ENCODE measurements at places on chromosomes 16 and 17.

GRCh38 chr16:61937646-61938045 is 98.6 kb downstream of the CDH8 start:
- DNase-seq, result no peak

- DNase-seq, result no peak
Measured at GRCh38 chr16:17544785-17545184, 74.0 kb upstream of the XYLT1 start.

DNA sequence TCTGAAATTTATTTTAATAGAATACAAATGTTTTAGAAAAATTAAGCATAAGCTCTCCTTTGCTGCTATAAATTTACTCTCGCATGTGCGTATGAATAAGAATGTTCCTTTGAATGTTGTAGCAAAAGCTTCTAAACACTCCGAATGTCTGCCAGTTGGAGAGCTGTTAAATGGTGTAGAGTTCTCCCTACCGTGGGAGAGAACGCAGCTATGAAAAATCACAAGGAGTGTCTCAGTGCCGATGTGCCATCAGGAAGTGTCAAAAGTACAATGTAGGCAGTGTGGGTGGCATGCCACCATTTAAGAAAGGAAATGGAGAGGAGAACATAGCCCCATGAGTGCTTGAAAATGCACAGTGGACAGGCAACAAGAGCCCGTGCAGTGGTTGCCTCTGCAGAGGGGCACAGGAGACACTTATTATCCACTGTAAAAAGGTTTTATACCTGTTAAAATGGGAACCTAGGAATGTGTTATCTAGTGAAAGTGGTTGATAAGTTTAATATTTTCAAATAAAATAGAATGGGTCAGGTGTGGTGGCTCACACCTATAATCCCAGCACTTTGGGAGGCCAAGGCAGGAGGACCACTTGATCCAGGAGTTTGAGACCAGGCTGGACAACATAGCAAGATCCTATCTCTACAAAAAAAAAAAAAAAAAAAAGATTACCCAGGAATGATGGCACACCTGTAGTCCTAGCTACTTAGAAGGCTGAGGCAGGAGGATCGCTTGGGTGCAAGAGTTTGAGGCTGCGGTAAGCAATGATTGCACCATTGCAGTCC is 144.0 kb downstream of the SOCS1 start:
- DNase-seq, result no peak

GRCh38 chr16:19417640-19418039 is at the start of gene TMC5:
TMC5 (plus strand) TSS chr16:19417883; CDS start chr16:19440039, 22,156 bp downstream.
- no peak for DNase-seq

GRCh38 chr17:57874434-57875289 is 24.8 kb upstream of the MRPS23 start:
- peak; percentile 83 for DNase-seq

DNA sequence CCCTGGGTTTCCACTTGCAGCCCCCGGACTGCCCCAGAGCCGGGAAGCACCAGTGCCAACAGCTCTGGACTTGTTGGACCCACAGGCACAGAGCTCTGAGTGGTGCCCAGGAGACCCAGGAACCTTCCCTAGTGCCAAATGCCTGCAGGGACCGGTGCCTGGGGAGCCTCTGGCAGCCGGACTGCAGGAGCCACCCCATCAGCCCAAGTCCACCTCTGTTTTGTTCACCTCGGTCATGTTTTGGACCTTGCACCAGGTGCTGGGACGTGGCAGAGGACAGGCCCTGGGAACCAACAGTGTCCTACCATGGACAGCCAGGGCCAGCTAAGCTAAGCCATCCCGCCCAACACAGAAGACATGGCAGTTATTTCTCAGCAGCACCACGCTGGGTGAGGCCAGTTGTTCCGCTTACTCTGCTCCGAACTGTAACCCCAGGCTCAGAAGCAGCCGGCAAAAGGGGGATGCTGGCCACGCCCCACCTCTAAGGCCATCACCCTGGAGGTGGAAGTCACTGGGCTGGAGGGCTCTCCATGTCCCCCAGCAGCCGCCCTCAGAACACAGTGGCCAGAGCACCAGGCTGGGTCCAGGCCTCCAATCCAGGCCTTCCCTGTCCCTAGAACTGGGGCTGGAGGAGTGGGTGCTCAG is 79.8 kb downstream of the AMFR start:
- peak; percentile 13 for DNase-seq

DNA sequence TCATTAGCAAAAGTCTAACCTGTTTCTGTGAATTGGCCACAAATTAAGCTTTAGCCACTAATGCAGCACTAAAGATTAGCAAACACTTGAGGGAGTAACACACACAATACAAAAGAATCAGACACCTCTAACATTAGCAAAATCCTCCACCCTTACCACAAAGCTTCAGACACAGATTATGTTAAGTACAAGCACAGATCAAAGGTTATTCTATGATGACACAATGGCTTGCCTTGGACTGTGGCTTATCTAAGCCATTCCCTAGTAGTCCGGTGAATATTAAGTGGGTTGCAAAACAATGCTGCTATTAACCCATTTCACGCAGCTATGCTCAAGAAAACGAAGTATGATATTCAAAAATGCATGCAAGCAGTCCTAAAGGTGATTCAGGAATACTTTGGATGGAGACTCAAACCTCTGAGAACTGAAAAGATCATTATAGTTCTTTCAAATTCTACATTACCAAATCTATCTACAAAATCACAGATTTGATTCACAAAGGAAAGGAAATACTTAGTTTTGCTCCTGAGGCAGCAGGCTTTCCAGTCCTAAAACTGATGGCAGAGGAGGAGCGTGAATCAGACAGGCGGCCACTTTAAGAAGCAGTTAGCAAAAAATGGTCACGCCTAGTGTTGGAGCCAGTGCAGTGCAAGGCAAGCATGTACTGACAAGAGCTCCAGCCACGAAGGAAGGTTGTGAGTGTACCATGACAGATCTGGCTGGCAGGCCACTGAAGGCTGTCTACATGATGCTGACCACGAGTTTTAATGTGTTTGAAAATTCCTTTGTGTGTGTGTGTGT is 67.2 kb downstream of the PARN start:
- DNase-seq, result peak; percentile 33

DNA sequence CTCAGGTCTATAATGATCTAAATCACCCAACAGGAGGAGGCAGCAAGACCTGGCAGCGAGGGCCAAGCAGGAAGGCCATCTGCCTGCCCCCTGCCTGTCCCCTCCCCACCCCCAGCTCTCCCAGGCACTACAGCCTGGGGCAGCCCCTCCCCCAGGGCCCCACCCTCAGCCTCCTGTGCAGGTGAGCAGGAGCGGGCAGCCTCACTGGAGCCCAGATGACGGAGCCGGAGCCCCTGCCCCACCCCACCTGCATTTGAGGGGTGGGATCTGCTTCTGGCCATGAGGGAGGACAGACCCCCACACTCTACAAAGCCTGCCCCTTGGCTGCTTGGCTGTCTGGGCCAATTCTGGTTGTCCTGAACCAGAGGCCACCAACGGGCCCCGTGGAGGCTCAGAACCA is 12.4 kb upstream of the BAHCC1 start:
- DNase-seq, result peak; percentile 48

DNA sequence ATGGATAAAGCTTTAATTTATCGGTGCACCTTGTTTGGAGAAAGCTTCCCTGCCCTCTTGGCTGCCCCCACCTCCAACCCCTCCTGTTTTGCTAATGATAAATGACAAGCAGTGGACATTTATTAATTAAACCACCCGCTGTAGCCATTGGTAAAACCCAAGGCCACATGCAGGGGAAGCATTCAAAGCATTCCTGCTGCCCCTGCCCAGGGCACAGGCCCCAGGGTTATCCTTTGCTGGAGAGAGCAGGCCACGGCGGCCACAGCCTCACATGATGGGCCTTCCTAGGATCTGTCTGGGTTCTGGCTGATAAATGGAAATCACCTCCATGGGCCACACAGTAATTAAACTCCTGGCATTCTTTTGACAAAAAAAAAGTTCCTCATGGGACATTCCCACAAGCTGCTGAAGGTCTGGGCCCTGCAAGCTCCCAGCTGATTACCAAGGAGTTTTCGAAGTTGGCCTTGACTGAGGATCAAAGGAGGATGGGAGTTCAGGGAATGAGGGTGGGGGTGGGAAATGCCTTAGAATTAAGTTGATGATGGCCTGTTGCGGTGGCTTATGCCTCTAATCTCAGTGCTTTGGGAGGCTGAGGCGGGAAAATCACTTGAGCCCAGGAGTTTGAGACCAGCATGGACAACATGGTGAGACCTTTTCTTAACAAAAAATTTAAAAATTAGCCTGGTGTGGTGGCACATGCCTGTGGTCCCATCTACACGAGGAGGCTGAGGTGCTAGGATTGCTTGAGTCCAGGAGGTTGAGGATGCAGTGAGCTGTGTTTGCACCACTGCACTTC is 35.5 kb downstream of the SOST start:
- DNase-seq, result no peak

- DNase-seq, result no peak
Measured at GRCh38 chr16:11165349-11165748, 90.7 kb downstream of the SOCS1 start.
